ENCODE measurements at places on chromosomes 3 and 15.
A peak's percentile ranks its signal among the peaks of the same experiment; 100 is the strongest.

- DNase-seq = no peak
Observed at GRCh38 chr3:125126323-125126722, 70.5 kb upstream of the HEG1 start.

DNA sequence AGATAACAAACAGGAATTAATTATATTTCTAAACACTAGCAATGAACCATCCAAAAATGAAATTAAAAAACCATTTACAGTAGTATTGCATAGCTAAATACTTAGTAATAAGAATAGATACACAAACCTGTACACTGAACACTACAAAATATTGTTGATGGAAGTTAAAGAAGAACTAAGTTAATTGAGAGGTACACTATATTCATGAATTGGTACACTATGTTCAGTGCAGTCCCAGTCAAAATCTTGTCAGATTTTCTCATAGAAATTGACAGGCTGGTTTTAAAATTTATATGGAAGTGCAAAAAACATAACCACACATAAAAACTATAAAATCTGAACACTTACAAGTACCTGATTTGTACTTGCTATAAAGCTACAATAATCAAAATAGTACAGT lies 24.4 kb downstream of the PIK3CA start:
- DNase-seq = no peak

GRCh38 chr3:135895734-135896121 lies 69.8 kb upstream of the PPP2R3A start:
- DNase-seq = no peak

DNA sequence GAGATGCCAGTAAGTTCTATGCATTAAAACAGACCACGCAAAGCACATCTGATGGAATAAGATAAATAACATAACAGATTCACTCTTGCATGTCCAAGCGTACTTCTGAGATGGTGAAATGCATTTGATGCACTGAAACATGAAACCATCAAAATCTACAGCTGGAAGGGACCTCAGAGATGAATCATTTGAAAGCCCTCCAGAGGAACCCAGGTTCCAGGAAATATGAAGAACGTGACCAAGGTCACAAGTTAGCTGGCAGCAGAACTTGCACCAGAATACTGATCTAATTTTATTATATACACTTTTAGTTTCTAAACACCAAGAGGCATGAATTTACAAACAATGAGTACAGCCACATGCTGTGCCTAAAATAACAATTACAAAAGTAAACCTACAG lies 957.1 kb downstream of the FHIT start:
- DNase-seq = peak; percentile 85

DNA sequence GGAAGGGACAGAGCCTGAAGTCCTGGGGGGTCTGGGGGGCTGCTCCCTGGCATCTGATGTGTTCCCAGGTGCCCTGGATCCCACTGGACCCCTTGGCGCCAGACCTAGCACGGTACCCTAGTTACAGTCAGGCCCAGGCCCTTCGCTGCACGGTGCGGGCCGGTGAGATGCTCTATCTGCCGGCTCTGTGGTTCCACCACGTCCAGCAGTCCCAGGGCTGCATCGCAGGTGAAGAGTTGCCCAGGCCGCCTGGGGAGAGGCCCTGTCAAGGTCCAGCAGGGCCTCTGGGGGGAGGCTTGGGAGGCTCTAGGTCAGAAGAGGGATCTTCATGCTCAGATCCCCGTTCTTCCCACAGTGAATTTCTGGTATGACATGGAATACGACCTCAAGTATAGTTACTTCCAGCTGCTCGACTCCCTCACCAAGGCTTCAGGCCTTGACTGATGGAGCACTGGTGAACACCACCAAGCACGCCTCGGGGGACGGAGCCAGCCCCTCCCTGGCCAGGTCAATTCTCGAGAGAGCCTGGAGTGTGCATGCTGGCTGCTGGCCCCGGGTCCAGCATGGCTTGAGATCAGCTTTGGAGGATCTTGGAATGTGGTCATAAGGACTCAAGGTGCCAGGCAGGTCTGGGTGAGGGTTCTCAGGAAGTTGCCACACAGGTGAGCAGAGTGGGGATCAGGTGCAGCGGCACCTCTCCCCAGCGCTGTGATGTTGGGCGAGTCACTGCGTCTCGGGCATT lies 1.8 kb upstream of the PLA2G4B start:
- no peak for DNase-seq

DNA sequence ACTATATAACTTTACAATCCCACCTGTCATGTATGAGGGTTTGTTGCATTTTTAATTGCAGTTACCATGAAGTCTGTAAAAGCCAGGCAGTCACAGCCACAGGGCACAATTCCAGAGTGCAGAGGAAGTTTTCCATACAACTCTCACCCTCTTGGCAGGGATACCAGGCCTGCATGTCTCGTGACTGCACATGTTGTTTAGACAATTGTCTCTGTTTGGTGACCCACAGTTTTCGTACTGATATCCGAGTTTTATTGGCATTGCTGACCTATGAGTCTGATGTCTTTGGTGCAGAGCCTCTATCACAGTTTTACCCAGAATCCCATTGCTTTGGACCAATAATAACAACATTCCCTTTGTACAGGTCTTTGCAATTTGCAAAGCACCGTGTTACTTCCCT lies 24.9 kb upstream of the MYZAP start:
- DNase-seq = no peak

DNA sequence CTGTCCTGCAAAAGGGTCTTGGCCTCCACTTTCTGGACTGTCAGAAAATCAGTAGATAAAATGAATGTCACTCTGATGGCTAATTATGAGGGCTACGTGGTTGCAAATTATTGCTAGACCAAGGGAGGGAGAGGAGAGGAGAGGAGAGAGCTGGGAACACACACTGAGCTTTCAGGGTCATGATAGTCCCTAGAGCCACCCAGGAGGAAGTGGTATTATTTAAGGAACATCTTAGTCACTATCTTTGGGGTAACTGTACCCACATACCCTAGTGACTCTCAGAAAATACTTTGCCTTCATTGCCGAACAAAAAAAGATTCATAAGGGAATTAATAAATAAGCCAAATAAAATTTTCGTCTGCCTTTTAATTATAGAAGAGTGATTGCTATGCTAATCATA lies 642.3 kb upstream of the CFAP20DC start:
- no peak for DNase-seq

- DNase-seq = peak; percentile 9
Observed at GRCh38 chr3:188108703-188109412, 45.1 kb upstream of the LPP start.

- no peak for DNase-seq
Observed at GRCh38 chr3:53526704-53527055, 32.3 kb downstream of the CACNA1D start.

GRCh38 chr3:124886168-124887056 lies 753 bp downstream of the ITGB5 start:
- DNase-seq = peak; percentile 38

- DNase-seq = peak; percentile 79
Observed at GRCh38 chr3:115146032-115146417, 1.1 kb downstream of the ZBTB20 start.

DNA sequence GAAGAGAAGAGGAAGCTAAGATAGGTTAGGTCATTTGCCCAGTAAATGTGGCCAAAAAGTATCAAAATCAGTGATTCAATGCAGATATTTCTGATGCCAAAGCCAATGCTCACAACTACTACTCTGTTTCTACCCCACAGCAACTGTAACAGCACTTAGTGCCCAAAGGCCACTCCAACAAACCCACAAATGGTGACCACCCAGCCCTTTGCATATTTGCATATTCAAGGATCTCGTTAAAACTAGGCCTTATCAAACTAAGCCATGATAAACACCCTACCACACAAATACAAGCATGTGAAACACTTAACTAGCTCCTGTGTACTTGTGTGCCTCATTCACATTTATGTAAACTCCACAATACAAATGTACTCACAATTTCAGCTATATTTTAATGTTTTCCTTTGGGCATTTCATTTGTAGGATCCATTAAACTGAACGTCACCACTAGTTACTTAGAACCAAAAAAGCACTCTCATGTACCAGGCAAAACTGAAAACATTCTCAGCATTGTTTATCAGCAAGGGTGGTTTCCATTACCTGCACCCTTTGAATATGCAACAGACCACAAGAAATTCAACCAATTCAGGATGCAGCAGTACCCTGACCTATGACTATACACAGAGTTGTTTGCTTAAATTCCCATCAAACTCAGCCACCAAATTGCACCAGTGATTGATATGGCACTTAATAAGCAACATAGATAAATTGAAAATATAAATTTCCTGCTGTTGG lies 111.2 kb upstream of the STT3B start:
- no peak for DNase-seq

- DNase-seq = peak; percentile 71
Observed at GRCh38 chr3:184656829-184657681, 54.8 kb downstream of the MAGEF1 start.

DNA sequence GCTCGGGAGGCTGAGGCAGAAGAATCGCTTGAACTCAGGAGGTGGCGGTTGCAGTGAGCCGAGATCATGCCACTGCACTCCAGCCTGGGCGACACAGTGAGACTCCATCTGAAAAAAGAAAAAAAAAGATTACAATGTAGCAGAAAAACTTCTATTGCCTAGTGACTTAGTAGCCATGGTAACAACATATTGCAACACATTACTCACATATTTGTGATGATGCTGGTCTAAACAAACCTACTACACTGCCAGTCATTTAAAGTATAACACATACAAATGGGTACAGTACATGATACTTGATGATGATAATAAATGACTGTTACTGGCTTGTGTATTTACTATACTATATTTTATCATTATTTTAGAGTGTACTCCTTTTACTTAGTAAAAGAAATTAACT lies 125.6 kb downstream of the PLOD2 start:
- DNase-seq = peak; percentile 23

GRCh38 chr3:150922611-150923010 lies 17.4 kb upstream of the MINDY4B start:
- DNase-seq = no peak

DNA sequence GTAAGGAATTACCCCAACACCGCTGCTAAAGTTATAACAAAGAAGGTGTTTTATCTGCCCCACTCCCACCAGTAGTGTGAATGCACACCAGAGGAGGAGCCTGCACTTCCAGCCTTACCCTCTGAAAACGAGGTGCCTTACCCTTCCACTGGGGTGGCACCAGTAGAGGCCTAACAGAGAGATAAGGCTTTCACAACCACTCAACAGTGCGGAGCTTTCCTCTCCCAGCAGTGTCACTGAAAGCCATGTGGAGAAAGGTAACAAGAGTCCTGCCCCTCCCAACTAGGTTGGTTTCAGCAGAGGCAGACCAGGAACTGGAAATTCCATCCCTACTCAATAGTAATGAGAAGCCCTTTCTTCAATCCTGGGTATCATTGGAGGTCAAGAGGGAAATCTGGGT lies 539.2 kb downstream of the VGLL3 start:
- DNase-seq = no peak

DNA sequence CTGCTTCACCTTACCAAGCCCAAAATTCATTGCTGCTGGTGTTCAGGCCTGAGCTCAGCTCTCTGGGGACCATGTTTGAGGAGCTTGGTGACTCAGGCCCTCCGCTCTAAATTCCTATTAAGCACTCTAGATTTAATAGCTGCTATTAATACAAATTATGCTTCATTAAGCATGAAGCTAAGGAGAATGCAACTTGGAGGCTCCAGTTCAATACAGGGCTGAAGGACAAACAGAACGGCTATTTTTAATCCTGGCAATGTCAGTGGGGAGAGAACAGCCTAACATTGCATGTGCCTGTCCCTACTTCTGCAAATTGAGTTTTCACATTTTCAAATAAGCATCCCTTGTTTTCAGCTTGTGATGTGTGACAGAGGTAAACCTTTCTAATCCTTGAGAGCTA lies 80.1 kb upstream of the TRIM42 start:
- no peak for DNase-seq

DNA sequence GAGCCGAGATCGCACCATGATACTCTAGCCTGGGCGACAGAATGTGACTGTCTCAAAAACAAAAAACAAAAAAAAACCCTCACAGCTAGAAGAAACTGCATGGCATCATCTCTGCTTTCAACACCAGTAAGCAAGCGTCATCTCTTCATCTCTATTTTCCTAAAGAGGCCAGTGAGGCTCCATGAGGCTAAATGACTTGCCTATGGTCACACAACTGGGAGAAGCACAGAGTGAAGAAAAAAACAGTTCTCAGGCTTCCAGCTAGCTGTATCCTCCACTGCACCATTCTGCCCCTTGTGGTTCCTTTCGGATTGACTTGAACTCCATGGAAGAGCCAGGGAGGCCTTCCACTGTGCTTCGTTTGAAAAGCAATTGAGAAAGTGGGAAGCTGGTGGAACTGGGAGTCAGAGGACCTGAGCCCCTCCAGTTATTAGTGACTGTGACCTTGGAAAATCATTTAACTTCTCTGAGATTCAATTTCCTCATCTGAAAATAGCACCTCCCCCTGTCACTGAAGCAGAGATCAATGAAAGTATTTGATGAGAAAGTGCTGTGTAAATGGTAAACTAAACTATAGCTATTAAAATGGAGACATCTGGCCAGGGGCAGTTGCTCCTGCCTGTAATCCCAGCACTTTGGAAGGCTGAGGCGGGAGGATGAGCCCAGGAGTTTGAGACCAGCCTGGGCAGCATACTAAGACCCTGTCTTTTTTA lies 32.1 kb upstream of the DENND4A start:
- peak; percentile 70 for DNase-seq

GRCh38 chr15:77644543-77645247 lies 12.0 kb upstream of the LINGO1 start:
- DNase-seq = no peak

DNA sequence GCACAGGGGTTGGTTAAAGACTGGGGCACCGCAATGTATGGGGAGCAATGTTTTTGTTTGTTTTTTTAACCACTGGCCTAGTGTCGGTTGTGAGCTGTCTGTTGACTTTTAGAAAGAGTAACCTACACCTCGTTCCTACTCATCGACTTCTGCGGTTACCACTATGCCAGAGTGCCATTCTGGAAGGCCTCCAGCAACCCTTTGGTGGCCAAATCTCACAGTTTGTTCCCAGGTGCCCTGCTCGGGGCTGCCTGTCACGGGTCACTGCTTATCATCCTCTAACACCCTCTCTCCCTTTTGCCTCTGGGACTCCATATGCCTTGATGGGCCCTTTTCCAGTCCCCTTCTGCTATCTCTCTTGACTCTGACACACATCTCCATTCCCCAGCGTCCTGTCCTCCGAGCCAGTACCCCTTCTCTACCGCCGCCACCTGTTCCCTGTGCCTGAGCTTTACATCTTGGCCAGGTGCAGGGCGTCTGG lies 290.4 kb upstream of the C2CD4B start:
- peak; percentile 50 for DNase-seq

DNA sequence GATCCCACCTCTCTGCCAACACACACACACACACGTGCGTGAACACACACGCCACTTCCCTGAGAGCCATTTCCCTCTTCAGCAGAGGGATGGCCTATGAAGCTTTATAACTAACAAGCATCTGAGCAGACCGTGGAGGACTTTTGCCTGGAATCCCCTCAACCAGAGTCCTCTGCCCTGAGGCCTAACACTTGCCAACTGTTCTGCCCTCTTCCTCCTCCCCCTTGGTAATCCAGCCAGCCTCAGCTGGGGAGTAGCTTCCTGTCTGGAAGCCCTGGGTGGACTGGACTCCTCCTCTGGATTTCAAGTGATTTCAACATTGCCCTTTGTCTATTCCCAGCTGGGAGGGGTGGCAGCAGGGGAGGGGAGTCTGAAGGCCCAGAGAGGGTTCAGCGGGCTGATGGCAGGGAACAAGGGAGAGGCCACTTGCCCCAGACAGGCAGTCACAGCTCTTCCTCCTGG lies 68.4 kb upstream of the HACD2 start:
- DNase-seq = peak; percentile 85
